ENCODE measurements at places on chromosomes 5 and 9. TPM values are rescaled to one million over a fixed set of nuclear protein-coding genes. Genes with fewer than 3 reads are reported as not detected.
A peak's percentile ranks its signal among the peaks of the same experiment; 100 is the strongest.

DNA sequence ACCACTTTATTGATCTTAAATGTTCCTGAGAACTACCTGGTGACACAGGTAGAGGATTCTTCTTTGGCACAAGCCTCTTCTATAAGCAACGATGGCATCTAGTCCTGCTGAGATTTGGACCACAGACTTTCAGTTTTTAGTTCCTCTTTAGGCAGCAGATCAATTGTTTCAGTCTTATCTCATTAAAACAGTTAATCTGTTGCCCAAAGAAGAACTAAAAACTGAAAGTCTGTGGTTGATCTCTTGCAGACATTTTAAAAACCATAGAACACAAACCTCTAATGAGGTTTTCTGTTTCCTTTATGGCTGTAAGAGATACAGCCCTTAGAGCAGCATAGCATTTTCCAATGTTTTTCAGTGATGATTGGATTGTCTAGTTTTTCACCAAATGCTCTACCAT lies 480.9 kb downstream of the MTRR start:
- DNase-seq, result no peak

- DNase-seq, result no peak
Measured at GRCh38 chr5:118193194-118193905, 795.0 kb downstream of the DTWD2 start.

GRCh38 chr5:172325452-172325851 lies 41.9 kb upstream of the UBTD2 start:
- no peak for DNase-seq

DNA sequence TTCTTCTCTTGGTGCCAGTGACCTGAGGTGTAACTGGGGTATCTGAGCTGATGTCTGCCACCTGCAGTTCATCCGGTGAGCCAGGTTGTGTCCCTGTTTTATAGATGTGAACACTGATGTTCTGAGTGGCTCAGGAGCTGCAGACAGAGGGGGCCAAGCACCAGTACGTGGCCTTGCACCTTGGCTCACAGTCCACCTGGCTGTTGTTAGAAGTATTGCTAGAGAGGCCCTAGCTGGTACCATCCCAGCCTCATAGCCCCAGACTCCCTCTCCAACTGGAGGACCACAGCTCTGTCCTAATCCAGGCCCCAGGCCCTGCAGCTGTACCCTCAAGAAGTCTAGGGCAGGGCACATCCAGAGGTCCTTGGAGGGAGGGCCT lies 16.2 kb downstream of the PHF2 start:
- DNase-seq, result no peak

DNA sequence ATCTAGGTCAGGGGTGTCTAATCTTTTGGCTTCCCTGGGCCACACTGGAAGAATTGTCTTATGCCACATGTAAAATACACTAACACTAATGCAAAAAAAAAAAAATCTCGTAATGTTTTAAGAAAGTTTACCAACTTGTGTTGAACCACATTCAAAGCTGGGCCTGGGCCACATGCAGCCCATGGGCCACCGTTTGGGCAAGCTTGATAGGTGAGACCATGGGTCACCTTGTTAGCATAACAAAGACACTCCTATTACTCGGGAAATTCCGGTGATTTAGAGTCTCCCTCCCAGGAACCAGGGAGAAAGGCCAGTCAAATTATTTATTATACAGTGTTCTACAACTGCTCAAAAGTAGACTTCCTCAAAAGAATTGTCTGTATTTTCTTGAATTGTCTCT lies 12.7 kb downstream of the RECK start:
- no peak for DNase-seq

PCDH12 gene
- total RNA-seq, result 2.2 TPM

GRCh38 chr9:137123468-137123837 lies 8.9 kb upstream of the DPP7 start:
- no peak for DNase-seq

GRCh38 chr5:98825582-98826375 lies 52.3 kb downstream of the RGMB start:
- no peak for DNase-seq

GRCh38 chr9:88905506-88905905 lies 85.8 kb upstream of the S1PR3 start:
- DNase-seq, result no peak

DNA sequence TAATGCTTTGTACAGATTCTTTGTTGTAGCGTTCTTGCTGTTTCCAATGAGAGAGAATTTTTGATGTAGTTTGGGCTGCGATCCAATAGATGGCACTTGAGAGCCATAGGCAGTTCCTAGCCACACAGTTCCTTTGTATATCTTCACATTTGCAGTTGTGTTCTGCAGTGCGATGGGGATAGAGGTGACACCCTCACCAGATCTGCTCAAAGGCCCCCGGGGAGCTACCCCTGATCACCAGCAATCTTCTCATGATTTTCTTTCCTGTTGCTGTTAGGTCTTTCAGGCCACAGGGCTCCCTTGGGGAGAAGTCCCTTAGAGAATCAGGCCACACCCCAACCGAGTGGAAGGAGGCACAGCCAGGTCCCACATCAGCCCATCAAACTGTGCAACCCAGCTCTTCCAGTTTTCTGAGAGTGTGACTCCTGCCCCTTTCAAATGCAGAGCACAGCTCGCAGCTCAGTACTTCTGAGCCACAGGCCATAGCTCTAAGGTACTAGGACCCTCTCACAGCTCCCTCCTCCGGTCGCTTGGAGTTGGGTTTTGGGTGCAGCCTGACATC lies 353.7 kb downstream of the SLCO4C1 start:
- no peak for DNase-seq

GRCh38 chr5:115184770-115185169 lies 15.1 kb upstream of the TRIM36 start:
- no peak for DNase-seq

GRCh38 chr9:5949103-5949699 lies 58.5 kb downstream of the MLANA start:
- peak; percentile 8 for DNase-seq

SOX30 gene
- total RNA-seq, result 0.29 TPM

EQTN gene
- total RNA-seq, result not detected

DNA sequence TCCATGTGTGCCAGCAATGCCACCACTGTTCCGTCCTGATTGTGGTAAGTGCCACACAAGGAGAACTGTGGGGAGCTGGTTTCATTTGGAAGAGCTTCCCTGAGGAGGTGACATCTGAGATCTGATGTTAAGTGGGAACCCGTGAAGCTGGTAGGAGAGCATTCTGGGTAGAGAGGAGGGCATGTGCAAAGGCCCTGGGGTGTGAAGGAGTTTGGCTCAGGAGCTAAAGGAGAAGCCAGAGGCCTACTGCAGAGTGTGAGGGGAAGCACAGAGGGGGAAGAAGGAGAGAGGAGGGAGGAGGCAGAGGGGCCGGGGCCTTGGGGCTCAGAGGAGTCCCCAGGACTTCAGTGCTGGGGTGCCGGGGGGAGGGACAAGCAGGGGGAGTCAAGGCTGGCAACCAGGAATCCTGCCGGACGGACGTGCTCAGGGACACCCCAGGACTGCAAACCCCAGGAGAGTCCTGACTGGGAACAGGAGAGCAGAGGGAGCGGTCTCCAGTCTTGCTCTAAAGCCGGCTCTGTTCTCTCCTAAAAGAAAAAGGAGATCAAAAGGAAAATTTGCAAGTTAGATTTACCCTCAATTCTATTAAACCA lies 19.7 kb downstream of the C9orf50 start:
- DNase-seq, result no peak

DNA sequence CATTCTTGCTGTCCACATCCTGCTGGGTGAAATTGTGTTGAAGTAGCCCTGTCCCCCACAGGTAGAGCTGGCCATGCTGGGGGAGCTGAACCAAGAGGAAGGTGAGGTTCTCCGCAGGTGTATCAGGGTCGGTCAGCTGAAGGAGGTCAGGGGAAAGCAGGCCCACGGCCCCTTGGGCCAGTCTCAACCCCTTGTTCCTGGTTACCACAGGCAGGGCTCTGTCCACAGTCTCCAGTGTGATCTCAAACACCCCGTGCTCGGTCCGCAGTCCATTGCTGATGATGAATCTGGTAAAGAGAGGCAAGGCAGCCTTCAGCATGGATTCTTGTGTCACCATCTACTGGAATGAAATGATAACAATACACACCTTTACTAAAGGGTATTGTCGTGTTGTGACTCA lies 53.4 kb upstream of the CER1 start:
- DNase-seq, result no peak

GRCh38 chr9:96655198-96655851 lies at the start of gene PRXL2C:
Gene PRXL2C, minus strand, starts transcription at chr9:96655317. Its CDS starts 36 bp downstream, at chr9:96655281.
- peak; percentile 69 for DNase-seq

CEL gene
- 1.8 TPM for total RNA-seq

IL4 gene
- 56.9 TPM for total RNA-seq

GRCh38 chr9:33158843-33159776 lies 8.0 kb downstream of the B4GALT1 start:
- no peak for DNase-seq

DNA sequence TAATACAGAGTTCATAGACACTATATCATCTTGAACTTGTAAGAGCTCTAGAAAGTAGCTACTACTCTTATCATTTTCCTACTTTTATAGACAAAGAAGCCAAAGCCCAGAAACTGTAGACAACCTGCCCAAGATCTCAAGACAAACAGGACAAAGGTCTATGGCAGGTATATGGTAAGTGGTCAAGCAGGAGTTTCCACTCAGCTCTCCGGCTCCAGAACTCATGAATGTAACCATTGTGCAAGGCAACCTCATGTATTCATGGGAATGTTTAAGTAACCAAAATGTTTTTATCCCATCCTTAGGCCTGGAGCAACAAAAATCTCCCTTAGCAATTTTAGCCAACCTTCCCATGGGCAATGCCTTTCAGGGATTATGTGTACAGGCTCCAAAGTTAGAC lies 163.4 kb upstream of the PUM3 start:
- DNase-seq, result no peak

PCDHGA2 gene
- 0.17 TPM for total RNA-seq

DNA sequence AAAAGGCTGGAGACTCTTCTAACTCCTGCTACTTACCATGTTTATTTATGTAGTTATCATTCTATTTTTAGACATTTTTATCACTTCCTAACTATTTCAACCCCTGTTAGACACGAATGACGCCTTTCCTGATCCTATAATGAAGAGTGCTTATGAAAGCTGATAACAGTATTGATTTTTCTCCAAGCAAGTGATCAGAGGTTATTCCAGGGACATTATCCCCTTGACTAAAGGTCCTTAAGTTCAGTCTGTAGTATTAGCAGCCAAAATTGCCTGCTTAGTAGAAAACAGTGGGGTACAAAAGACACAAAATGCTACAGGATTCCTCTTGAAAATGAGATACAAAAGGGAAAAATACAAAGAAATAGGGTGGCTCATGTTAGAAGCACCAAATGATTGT lies 235.6 kb downstream of the DNAH5 start:
- DNase-seq, result no peak

TMEM174 gene
- not detected for total RNA-seq

- DNase-seq, result no peak
Measured at GRCh38 chr9:9170439-9171134, 1371.0 kb upstream of the DMAC1 start.

SLC31A2 gene
- 6.5 TPM for total RNA-seq

GRCh38 chr9:28396058-28396457 lies 822.8 kb upstream of the C9orf72 start:
- DNase-seq, result no peak

DNA sequence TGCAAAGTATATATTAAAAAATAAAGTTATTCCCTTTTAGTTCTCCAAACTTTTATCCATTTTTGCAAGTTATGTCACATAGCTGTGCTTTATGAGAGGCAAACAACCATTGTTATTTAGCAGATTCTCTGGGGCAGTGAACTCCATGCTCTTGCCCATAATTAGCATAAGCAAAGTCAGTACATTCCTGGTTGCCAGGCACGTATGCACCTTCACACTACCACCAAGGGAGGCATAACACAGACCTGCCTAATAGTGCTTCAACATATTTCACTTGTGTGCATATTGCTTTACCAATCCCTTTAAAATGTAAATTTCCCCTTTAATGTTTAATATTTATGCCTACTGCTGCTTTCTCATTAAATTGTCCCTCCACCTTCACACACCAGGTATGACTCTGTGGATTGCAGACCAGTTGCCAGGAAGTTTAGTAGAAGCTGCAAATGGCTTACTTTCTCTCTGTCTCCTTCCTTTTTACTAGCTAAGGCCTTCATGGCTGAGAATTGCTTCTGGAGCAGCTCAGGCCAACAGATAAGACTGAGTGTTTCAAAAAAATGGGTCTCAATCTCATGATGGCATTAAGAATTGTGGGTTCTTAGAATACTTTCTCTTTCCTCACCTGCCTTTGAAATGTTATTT lies 388.2 kb downstream of the PRR16 start:
- no peak for DNase-seq

- no peak for DNase-seq
Measured at GRCh38 chr5:74622122-74622521, 18.4 kb downstream of the ENC1 start.

- DNase-seq, result no peak
Measured at GRCh38 chr5:122022966-122023365, 55.1 kb downstream of the LOX start.

- no peak for DNase-seq
Measured at GRCh38 chr5:179151286-179152118, 91.3 kb downstream of the ZNF354C start.

INSL4 gene
- not detected for total RNA-seq

- DNase-seq, result no peak
Measured at GRCh38 chr9:4680173-4680525, 780 bp downstream of the CDC37L1 start.

DNA sequence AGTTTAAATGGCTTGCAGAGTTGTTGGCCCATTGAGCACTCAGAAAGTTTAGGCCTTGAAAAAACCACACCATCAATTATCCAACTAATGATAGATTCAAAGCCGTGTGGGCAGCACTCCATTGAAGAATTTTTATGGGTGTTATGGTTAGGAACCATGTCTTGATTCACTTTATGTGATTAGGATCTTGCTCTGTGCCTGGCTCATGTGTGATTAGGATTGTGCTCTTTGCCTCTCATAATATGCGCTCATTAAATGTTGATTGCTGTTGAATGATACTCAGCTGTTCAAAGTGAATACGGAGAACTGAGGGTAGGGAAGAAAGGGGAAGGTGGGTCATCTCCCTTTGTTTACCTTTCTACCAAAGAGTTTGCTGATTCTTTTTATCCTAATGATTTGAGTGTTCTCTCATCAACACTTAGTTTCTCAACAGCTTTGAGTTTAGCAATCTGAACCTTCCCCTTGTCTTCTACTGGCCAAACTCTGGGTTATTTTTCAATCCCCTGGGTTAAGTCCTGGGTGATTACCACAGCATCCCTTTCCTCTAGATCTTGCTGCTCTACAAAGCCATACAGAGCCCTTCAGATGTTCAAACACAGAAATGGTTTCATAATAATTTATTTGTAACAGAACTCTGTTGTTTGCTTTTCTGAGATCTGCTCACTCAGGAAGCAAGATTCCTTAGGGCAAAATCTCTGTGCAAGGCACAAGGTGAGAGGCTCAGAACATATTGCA lies 668.8 kb upstream of the RGMB start:
- no peak for DNase-seq

GRCh38 chr5:137560420-137560819 lies 61.3 kb upstream of the SPOCK1 start:
- DNase-seq, result no peak

DNA sequence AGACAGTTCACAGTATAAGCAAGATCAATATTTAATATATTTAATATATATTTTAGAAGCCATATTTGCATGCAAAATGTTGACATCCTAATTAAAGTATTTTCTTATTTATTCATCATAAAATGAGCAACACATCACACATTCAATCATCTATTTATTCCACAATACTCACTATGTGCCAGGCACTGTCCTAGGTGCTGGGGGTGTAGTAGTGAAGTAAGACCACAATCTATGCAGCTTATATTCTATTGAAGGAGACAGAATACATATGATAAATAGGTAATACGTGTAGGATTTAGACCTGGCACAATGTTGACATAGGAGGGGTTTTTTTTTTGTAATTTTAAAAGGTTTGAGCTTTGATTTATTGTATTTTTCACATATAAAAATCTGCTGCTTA lies 63.1 kb downstream of the GRIN3A start:
- no peak for DNase-seq

ZNF462 gene
- total RNA-seq, result 0.16 TPM

PCDHB5 gene
- not detected for total RNA-seq
